ENCODE measurements at places on chromosomes 7 and 10.

DNA sequence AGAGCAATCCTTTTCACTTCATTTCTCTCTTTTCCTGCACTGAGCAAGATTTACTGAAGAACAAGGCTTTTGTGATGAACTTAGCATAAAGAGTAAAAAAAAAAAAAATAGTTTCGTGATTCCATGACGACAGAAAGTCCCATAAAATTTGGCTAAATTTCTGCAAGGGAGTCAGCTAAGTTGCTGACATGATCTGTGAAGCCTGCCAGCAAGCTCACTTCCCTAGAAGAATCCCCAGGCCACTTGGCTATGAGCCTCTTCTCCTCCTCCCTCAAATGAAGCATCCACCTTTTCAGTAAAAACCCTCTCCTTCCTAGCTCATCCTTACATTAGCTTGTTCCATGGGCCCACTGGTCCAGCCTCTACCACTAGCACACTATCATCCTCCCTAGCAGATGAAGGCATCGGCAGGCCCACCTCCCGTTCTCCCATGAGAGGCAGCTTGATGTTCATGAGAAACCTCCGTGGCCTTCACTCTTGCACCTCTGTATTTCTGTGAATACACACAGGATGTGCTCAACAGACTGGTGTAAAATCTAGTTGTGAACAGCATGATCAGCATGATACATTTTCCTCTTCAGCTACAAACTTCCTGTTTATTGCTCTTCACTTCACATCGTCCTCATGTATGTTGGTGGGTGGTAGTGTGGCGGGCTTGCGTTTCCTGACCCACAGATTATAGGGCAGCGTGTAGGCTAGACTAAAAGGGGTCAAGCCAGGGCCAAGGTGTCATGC is 30.9 kb downstream of the GIMAP8 start:
- no peak for DNase-seq

DNA sequence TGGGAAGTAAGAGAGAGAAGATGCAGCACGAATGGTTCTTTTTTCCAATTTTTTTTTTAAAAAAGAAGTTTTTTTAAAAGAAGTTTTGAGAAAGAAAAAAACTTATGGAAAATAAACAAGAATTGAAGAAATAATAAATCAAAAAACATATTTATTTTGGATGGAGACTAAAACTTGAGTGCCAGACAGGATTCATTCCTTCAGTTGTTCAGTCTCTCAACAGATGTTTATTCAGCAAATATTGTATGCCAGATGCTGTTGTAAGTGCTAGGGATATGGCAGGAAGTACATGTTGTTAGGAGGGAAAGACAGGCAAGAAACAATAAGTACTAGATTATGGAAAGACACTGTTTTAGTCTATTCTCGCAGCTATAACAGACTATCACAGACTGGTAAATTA is 750.7 kb upstream of the PHF14 start:
- DNase-seq: no peak

DNA sequence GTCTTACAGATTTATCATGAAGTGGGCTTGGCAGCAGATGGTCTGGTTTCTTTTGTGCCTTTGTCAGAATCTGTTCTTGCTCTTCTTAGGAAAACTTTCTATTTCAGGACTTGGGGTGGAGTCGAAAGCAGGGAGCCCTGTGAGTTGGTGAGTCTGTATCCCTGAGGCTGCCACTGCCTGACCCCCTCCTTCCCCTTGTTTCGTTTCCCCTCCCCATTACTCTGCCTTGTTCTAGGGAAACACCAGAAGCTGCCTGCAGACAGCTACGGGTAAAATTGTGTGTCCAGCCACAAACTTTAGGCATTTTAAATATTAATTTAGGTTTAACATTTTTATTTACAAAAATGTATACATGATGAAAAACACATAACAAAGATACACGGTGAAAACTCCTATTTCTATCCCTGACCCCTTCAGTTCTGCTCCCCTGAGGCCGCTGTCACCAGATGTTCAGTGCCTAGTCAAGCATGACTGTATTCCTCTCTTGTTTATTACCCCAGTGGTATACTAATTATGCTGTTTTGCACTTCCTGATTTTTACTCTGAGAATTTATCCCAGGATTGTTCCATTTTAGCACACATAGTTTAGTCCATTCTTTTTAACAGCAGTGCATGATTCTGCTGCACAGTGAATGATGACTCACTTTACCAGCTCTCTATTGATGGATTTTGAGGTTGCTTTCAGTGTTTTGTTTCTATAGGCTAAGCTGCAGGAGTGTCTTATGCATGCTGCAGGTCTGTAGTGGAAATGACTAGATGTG is 9.1 kb downstream of the TSPAN14 start:
- DNase-seq: no peak

DNA sequence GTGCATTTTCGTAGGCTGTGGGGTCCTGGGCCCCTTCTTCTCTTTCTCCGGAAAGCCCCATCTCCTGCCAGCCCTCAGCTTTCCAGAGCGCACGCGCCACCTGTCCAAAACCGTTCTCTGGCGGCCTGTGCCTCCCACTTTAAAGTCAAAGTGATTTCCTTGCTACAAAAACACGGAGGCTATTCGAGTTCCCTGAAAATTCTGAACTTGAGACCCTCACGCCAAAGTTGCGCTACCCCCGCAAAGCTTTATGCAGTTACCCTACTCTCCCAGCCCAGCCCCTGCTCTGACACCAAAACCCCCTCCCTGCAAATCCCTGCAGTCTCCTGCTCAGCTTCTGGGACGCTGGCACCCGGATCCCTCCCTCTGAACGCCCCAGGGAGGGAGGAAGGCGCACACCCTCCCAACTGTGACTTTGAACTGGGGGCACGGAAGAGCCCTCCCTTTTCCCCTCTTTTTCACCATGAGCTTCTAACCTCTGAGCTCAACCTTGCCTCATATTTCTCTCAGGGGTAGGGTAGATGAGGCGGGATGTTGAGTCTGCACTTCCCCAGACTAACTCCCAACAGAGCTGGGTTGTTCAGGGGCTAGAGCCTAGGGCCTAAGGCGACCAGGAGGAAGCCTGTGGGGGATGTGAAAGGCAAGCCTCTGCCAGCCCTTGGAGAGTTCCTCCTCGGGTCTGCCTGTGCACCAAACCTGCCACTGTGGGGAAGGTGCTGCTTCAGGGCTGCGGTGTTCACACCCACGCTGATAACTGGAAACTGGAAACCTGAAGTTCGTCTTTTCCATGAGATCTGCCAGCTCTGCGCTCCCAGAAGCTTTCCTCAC is 2.7 kb upstream of the PAX4 start:
- no peak for DNase-seq

DNA sequence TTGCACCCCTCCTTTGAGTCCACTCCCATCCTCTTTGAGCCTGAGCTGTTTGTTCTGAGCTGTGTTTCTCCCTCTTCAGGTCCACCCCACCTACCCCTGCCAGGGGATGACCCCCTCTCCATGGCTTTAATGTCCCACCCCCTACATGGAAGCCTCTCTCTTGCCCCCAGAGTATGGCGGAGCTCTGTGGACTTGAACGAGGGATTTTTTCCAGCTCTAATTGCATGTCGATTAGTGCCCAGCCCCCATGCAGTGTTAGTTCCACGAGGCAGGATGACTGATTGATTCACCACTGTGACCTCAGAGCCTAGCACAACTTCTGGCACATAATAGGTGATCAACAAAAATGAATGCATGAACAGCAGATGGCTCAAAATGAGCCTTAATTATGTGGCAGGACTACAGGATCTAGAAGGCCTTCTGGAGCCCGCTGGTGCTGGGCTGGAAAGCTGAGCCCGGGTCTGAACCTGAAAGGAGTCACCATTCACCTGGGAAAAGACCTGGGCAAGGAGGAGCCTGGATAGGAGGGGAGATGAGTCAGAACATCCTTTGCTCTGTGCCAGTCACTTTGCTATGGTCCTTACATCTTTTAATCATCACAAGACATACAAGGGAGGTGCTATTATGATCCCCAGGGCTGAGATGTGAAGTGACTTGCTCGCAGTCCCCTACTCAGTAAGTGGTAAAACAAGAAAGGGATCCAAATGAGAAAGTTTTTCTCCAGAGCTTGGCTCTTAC is 17.1 kb upstream of the SLC18A2 start:
- no peak for DNase-seq

DNA sequence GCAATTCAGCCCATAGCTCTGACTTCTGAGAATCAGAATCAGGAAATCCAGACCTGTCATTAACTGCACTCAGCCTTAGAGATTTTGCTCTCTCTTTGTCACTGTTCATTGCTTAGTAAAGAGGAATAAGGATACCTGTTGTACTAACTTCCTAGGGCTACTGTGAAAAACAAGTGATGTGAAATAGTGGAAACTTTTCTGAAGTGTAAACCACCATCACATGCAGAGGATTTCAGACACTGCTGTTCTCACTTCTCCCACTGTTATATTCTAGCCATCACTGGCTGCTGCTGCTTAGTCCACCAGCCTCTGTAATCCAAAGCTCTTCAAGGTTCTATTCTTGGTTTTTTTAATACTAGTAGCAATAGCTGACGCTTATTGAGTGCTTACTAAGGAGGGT is 129.6 kb upstream of the CCDC6 start:
- no peak for DNase-seq

- DNase-seq: no peak
These were observed 24.5 kb upstream of the GTF2IRD1 start for GRCh38 chr7:74429153-74429747.

- DNase-seq: no peak
These were observed 75.1 kb downstream of the MAD1L1 start for GRCh38 chr7:2157473-2158279.

DNA sequence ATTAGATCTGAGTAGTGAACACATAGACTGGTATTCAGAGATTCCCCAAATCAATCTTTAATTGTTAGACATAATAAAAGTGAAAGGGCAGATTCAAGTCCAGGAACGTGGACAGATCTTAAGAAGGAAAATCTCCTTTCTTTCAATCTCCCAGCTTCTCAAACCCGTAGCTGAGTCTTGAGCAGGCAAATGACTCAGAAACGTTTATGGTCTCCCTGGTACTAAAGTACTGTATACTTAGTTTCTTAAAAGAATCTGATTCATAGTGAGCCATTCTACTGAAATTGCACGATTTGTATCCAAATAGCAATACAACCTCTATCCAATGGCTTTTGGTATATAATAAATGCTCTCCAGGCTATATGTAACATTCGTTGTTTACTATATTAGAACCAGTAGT is 140.4 kb upstream of the RHEB start:
- DNase-seq: no peak

DNA sequence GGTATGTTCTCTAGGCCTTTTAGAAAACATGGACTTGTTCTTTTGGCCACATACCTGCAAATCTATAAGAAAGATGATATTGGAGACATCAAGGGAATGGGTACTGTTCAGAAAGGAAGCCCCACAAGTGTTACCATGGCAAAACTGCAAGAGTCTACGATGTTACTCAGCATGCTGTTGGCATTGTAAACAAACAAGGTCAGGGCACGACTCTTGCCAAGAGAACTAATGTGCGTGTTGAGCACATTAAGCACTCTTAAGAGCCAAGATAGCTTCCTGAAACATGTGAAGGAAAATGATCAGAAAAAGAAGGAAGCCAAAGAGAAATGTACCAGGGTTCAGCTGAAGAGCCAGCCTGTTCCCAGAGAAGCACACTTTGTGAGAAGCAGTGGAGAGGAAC is 37.1 kb downstream of the SDK1 start:
- no peak for DNase-seq

DNA sequence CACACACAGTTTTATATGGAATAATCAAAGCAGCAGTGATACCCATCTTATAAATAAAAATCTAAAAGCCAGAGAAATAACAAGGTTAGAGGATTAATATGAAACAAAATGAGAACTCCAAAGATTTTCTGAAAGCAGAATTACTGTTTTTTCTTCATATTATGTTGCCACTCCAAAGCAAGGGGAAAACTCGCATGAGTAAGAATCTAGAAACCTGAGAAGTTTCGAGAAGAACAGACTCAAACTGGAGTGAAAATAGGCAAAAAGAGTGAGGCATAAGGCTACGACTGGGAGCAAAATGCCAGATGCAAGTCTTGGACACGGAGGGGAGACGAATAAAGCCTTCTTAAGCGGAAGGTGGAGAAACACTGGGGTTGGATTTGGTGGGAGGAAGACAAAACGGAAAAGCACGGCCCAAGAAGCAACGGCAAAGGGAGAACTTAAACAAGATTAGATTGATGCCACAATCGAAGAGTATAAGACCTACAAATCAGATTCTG is 923 bp downstream of the TNPO3 start:
- no peak for DNase-seq

GRCh38 chr7:6175645-6176044 is 96.8 kb downstream of the CYTH3 start:
- no peak for DNase-seq

DNA sequence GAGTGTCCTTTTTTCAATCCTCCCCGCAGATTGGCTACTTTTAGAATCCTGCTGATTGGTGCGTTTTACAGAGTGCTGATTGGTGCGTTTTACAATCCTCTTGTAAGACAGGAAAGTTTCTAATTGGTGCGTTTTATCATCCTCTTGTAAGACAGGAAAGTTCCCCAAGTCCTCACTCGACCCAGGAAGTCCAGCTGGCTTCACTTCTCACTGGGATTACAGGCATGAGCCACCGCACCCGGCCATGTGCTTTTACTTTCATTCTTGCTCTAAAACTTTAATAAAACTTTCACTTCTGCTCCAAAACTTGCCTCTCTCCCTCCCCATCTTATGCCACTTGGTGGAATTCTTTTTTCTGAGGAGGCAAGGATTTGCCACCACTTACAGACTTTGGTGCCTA is 17.0 kb upstream of the WAPL start:
- DNase-seq: no peak

DNA sequence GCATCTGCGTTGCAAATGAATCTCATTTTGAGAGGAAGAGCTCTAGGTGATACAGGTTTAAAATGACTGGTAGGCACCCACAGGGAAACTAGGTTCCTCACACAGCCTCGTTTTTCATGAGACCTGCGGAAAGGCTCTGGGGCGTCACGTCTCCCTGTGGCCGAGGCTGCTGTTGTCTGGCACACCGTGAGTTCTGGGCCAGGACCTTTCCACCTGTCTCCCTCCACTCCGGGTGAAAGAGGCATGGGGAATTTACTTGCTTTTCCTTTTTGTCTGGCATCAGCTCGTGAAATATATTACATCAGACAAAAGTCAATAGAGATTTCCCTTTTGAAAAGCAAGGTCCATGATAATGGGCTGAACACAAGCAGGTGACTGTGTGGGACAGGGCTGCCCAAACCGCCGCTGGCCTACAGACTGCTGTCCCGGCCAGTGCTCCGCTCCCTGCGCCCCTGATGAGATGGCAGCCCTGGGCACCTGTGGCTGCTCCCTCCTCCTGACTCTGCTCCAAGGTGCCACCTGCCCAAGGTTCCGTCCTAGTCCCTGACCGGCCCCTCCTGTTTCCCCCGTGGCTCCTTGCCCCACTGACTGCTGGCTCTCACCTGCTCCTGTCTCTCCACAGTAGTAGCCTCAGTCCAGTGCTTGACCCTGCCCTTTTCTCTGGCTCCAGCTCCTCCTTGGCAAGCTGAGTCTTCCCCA is 109.6 kb downstream of the NKX6-2 start:
- no peak for DNase-seq

DNA sequence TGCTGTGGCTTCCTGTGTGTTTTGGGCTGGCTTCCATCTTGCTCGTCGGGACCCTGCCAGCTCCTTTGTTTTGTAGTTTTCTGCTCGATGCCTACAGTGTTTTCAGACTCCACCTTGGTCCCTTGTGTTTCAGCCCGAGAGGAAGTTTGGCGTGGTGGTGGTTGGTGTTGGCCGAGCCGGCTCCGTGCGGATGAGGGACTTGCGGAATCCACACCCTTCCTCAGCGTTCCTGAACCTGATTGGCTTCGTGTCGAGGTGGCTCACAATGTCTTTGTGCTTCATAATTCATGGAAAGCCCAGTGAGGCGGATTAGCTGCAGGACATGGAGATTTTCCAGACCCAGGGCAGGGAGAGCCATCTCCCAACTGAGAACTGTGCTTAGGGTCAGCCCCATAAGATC is 29.3 kb downstream of the BLVRA start:
- no peak for DNase-seq

GRCh38 chr7:131040467-131040932 is 287.2 kb upstream of the MKLN1 start:
- peak; percentile 66 for DNase-seq
